Temporal lobe (tissue), 4 donors: ENCODE measurements at places on chromosomes 12 and 14. TPM values are rescaled to one million over a fixed set of nuclear protein-coding genes. Genes with fewer than 3 reads are reported as not detected.

Gene C12orf54
- total RNA-seq: not detected

Gene PTGDR
- 0.49 TPM for total RNA-seq

Gene TAS2R43
- 4.9 TPM for total RNA-seq

Gene DDN
- total RNA-seq: 11.1 TPM

Gene TCTN1
- total RNA-seq: 27.8 TPM

Gene HOXC4
- total RNA-seq: not detected
